ENCODE measurements at places on chromosomes 16 and 17.
A peak's percentile ranks its signal among the peaks of the same experiment; 100 is the strongest.

GRCh38 chr16:496097-496886 lies 31.2 kb upstream of the CAPN15 start:
- DNase-seq: no peak

GRCh38 chr17:56021681-56022190 lies 131.5 kb upstream of the ANKFN1 start:
- DNase-seq: no peak

DNA sequence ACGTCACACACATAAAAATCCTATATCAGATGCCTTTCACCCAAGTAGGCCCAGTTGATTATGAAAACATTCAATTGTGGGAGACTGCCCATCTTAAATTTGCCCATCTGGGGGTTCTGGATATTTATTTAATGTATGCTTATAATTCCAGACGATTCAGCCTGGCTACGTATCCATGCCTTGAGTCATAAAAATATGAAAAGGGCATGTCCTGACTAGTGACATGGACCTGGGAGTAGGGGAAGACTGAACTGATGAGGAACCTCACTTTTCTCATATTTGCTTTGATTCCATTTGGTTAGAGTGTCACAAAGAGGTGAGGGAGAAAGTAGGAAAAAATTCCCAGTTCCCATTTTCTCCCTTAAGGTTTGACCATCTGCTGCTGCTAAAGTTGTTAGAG lies 122.5 kb upstream of the GNAO1 start:
- DNase-seq: no peak

DNA sequence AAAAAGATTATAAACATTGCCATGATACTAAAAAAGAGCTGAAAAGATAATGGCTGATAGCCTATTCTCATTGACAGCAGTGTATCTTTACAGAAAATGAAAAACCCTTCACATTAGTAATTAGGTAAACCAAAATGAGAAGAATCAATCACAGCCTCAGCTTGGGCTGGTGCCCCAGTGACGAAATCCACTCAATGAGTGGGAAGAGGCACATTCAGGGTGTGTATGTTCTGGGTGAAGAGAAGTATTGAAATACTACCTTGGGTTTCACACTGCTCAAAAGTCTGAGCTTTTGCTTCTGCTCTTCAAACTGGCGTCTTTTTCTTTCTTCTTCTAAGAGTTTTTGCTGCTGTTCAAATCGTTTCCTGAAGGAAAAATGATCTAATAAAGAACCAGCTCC lies 24.2 kb downstream of the SYNRG start:
- DNase-seq: no peak

DNA sequence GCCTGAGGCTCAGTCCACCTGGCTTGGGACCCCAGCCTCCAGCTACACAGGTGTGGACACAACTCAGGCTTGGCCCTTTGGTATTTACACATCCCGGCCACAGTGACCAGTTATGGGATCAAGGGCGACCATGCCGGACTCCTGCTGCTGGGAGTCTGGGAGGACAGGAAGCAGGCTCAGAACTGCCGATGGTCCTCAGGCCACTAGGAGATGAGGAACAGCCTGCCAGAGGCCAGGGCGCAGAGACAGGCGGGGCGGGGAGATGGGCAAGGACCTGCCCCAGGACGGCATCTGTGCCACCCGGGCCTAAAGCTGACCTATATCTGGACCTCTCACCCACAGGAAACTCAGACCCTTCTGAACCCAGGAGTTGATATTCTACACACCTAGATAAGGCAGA lies 12.5 kb downstream of the NXN start:
- DNase-seq: no peak

DNA sequence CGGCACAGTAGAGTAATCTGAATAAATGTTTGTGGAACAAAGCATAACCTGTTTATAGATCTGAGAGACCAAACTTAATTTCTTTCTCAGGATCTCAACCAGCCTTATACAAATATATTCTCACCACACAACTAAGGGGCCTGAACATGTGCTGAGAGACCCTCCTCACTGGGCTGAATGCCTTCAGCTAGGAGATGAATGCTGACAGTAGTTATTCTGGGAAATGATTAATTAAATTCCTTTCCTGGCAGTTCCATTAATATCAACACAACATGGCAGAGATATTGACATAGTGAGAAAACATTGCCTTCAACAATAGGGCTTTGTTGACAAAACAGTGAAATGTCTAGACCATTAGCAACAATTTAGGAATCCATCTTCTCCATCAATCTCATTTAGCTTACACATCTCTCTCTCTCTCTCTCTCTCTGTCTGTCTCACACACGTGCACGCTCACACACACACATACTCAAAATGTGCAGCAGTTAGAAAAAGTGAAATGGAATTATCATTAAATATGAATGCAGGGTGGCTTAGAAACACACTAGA lies 780.8 kb upstream of the CDH8 start:
- DNase-seq: no peak

DNA sequence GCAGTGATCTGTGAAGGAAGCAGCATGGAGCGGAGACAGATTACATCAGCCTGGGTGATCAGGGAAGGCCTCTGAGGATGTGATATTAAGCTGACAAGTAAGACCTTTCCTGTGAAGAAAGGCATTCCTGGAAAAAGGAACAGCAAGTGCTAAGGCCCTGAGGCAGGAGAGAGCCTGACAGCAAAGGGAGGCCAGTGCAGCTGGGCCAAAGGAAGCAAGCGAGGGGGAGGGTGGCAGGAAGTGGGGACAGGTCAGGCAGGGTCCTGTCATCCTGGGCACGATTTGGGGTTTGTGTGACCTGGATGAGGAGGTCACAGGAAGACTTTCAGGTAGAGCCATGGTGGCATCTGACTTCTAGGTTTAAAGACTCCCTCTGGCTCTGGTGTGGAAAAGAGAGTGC lies 12.3 kb downstream of the CPNE2 start:
- DNase-seq: no peak

DNA sequence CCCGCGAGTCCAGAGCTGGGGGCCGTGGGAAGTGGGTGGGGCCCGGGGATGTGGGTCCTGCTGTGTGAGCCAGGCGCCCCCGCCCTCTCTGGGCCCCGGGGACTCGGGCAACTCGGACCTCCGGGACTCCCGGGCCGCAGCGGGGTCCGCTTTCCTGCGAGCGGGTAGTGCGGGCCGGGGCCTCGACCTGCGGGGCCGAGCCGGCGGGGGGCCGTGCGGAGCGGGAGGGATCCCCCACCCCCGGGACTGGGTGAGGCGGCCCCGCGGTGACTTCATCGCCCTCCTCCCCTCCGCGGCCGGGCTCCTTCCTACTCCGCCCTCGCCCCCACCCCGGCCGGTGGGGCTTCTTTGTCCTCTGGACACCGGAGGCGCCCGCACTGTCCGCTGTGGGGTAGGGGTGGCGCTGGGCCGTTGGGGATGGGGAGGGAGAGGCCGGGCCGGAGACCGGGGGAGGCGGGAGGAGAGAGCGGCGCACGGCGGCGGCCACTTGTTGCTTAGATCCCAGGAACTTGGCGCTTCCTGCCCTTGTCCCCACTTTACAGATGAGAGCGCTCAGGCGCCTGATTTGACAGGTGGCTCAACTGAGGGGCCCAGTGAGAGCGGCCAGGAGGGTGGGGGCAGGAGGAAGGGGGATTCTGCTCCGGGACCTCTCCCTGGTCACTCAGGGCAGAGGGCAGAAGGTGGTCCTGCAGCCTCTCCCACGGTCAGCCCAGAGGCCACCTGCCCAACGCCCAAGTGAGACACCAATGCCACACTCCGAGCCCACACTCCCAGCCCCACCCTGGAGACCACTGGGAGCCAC lies 874 bp downstream of the CMTM3 start:
- DNase-seq: peak; percentile 80

- DNase-seq: peak; percentile 78
These were observed 21.8 kb upstream of the FOXK2 start for GRCh38 chr17:82497483-82498405.

DNA sequence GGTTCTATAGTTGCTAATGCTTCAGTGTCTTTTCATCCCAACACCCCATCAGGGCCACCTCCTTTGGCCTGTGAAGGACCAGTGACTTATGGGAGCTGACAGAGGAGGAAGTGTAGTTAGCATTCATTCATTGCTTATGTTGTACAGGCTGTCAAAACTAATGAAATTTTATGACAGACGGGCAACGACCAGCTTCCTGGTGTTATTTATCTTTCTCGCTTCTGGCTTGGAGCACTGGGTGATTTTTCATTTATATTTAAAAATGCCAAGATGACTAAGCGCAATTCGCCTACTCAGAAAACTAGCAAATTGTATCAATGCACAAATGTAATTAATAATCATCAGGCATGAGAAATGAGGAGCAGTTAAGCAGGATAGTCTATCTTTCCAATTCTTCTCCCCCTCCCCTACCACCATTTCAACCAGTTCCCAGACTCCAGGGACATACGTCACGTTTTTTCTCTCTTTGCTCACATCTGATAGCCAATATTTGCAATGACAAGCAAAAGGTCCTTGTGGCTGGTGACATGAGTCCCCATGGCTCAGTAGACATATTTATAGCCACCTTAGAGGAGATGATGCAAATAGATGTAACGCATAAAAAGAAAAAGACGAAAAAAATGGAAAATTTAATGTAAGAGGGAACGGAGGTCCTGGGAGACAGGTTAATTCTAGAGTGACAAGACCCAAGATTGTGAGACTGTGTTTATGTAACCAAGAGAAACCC lies 11.2 kb downstream of the CDRT15 start:
- DNase-seq: no peak

DNA sequence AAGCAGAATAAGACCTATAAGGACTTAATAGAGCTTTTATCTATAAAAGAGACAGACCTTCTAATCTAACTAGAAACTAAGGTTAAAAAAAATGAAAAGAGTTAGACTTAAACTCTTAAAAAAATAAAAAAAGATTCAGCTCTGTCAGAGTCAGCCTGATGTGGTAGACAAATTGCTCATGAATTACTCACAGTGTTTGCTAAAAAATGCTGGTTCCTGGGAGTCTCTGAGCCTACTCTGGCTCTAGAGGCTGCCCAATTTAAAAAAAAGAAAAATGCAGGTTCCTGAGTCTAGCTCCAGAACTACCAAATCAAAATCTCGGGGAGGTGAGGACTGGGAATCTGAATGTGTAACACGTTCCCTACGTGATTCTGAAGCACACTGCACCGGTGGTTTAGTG lies 18.1 kb downstream of the SOST start:
- peak; percentile 51 for DNase-seq

GRCh38 chr17:27343977-27344607 lies 50.2 kb downstream of the WSB1 start:
- no peak for DNase-seq

GRCh38 chr17:76911299-76912017 lies 43.3 kb downstream of the MGAT5B start:
- DNase-seq: no peak

DNA sequence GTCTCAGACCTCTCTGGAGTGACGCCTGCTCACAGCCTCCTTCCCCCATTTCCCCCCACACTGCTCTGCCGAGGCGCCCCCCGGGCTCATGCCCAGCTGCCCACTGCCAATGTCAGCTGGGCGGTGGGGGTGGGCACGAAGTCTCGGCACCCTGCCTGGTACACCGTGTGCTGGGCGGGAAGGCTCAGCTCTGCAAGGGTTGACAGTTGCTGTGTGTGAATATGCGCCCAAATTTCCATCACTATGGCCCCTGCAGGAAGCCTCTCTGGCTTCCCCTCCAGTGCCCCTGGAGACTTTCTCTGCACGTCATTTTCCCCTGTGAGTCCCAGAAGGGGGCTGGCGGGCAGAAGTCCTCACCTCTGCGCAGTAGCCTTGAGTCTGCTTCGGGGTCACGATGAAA lies 11.6 kb upstream of the CAMKK1 start:
- no peak for DNase-seq

DNA sequence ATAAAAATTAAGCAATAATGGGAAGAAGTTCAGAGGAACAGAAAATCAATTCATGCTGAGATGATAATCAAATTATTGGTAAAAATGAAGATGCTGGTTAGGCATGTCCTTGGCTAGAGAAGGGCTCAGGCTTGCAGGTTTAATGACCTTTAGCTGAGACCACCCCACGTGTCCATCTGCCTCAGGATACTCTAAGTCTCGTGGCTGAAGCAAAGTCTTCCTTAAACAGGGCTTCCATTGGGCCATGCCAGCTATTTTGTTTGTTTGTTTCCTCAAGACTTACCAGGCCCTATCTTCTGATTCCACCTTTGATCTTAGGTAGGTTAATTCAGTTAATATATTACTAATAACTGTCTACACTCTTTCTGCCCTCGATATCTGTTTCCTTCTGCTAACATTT lies 366.0 kb downstream of the CDH13 start:
- no peak for DNase-seq

- no peak for DNase-seq
These were observed 59.4 kb downstream of the RTN4RL1 start for GRCh38 chr17:1965556-1966273.

- no peak for DNase-seq
These were observed 34.8 kb upstream of the PPM1D start for GRCh38 chr17:60565233-60565632.

DNA sequence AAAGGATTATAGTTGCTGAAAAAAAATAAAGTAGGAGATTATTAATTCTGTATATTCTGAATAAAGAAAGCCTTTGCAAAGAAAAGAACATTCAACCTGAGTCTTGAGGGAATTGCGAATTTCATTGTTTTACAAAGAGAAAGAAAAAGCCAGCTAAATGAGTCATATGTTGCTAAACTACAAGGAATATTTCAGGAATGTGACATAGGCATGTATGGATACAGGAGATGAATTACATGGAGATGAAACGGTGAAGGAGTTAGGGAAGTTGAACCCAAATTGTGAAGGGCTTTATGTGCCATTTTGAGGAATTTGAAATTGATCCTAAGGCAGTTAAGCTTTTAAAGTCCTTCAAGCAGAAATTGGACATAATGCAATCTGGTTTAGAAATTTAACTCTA lies 177.3 kb upstream of the RBL2 start:
- peak; percentile 77 for DNase-seq

GRCh38 chr17:4479340-4479981 lies 19.2 kb upstream of the SPNS2 start:
- no peak for DNase-seq

- no peak for DNase-seq
These were observed 122.0 kb downstream of the COPRS start for GRCh38 chr17:31736855-31737625.

GRCh38 chr17:66549311-66549704 lies 246.9 kb downstream of the PRKCA start:
- DNase-seq: peak; percentile 75
